ENCODE measurements at places on chromosomes 12 and 14. TPM values are rescaled to one million over a fixed set of nuclear protein-coding genes. Genes with fewer than 3 reads are reported as not detected.
A peak's percentile ranks its signal among the peaks of the same experiment; 100 is the strongest.

- H3K27me3 ChIP-seq, result no peaks in the 10 kb centered on the region
- no peak overlapping the region for H3K4me3 ChIP-seq
- no peaks in the 10 kb centered on the region for H3K4me1 ChIP-seq
- peak; percentile 72 for DNase-seq
- peaks cover 15% of the 10 kb centered on the region for H3K36me3 ChIP-seq
Observed at GRCh38 chr14:92680781-92681650, 67.4 kb downstream of the LGMN start.

KITLG gene
- 1.2 TPM for total RNA-seq

DACT1 gene
- total RNA-seq, result 2.1 TPM

GRCh38 chr12:29627221-29627620 is 129.7 kb upstream of the OVCH1 start:
- no peak overlapping the region for H3K4me3 ChIP-seq
- H3K4me1 ChIP-seq, result no peaks in the 10 kb centered on the region
- H3K27ac ChIP-seq, result no peak overlapping the region
- DNase-seq, result no peak
- H3K27me3 ChIP-seq, result no peaks in the 10 kb centered on the region
- no peaks in the 10 kb centered on the region for H3K36me3 ChIP-seq

DNA sequence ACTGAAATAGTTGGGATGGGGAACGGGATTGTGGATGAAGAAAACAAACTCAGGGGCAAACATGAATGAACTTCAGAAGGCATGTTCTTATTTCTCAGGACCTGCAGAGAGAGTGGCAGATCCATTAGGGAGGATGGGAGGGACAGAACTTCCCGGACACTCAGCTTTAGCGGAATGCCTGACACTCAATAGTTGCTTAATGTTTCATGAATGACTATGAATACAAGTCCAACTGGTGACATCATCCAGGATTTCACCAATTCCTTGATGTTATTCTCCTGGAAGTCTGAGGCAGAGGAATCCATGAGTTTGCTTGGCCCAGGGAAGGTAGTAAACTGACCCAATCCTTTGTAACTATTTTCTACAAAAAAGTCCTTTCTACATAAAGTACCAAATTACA is 37.8 kb upstream of the LRRC10 start:
- no peaks in the 10 kb centered on the region for H3K36me3 ChIP-seq
- DNase-seq, result no peak
- no peaks in the 10 kb centered on the region for H3K27me3 ChIP-seq
- no peak overlapping the region for H3K27ac ChIP-seq
- H3K4me3 ChIP-seq, result no peak overlapping the region

All from liver (tissue), 10 donors.